ENCODE measurements at places on chromosomes 2 and 18.

GRCh38 chr2:74845217-74845751, 11.4 kb downstream of the HK2 start:
- DNase-seq: no peak

- DNase-seq: no peak
Measured at GRCh38 chr18:23629444-23629946, 33.2 kb downstream of the ANKRD29 start.

- no peak for DNase-seq
Measured at GRCh38 chr18:48894799-48895346, 55.9 kb downstream of the SMAD7 start.

- peak; percentile 33 for DNase-seq
Measured at GRCh38 chr2:174120346-174120745, 128.0 kb downstream of the OLA1 start.

DNA sequence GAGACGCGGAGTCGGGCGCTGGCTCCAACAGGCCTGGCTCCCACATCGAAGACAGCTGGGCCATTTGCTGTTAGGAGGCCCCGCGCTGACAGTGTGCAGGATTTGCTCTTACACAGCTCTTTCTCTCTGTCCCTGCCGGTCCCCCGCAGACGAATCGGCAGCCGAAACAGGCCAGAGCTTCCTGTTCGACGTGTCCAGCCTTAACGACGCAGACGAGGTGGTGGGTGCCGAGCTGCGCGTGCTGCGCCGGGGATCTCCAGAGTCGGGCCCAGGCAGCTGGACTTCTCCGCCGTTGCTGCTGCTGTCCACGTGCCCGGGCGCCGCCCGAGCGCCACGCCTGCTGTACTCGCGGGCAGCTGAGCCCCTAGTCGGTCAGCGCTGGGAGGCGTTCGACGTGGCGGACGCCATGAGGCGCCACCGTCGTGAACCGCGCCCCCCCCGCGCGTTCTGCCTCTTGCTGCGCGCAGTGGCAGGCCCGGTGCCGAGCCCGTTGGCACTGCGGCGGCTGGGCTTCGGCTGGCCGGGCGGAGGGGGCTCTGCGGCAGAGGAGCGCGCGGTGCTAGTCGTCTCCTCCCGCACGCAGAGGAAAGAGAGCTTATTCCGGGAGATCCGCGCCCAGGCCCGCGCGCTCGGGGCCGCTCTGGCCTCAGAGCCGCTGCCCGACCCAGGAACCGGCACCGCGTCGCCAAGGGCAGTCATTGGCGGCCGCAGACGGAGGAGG, 3.5 kb downstream of the GDF7 start:
- no peak for DNase-seq

DNA sequence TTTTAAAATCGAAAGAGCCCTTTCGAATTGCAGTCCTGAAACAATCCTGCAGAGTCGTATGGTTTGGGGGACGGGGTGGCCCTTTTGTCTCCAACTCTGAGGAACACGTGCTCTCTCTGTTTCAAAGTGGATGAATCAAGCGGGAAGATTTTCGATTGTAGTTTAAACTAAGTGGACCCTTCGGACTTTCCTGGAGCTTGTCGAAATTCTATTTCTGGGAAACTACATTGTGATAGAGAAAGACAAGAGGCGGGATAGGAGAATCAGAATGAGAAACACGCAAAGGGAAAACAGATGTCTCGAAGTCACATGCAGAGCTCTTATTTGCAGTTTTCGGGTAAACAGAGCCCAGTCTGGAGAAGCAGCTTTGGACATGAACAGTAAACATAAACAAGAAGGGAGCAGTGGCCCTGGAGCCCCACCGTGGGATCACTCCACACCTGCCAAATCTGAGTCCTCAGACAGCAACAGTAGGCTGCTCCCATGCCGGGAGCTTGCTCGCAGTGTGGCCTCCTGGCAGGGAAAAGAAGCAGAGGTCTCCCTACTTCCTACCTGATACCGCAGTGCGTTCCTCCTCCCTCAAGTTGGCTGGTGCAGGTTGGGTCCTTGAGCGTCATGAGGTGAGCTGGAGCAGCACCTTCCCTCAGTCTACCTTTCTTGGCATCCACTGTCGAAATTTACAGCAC, 202.4 kb downstream of the SLC4A3 start:
- DNase-seq: no peak

- no peak for DNase-seq
Measured at GRCh38 chr2:100136310-100136709, 6.1 kb downstream of the AFF3 start.

- DNase-seq: no peak
Measured at GRCh38 chr2:101330253-101330933, 21.9 kb upstream of the RNF149 start.

GRCh38 chr18:9348079-9348671, 13.6 kb downstream of the TWSG1 start:
- no peak for DNase-seq

GRCh38 chr18:62189208-62189607, 2.2 kb downstream of the RELCH start:
- DNase-seq: no peak

DNA sequence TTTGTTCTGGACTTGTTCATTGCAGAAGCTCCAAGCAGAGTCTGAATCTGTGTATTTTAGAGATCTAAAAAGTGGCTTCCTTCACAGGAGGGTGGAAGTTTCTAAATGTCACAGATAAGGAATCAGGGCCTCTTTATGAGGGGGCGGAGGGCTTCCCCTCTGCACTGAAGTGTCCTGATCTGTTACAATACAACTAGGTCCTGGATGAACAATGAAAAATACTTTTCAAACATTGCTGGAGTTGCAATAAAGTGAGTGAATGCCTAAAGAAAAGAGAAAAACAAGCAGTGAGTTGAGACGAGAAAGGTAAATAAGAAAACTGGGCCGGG, 179.3 kb upstream of the HDAC4 start:
- no peak for DNase-seq

- no peak for DNase-seq
Measured at GRCh38 chr18:47888156-47888555, 42.3 kb downstream of the SMAD2 start.

- no peak for DNase-seq
Measured at GRCh38 chr2:69384618-69385081, 2.4 kb downstream of the GFPT1 start.

DNA sequence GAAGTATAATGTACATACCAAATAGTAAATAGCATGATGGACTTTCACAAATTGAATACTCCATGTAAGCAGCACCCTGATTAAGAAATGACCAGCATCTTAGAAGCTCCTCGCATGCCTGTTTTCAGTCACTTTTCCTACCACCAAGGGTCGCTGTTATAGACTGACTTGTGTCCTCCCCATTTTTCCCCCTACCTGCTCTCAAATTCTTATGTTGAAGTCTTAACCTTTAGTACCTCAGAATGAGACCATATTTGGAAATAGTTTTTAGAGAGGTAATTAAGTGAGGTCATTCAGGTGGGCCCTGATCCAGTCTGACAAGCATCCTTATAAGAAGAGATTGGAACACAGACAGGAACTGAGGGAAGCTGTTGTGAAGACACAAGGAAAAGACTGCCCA, 125.9 kb downstream of the LYPD6 start:
- no peak for DNase-seq

DNA sequence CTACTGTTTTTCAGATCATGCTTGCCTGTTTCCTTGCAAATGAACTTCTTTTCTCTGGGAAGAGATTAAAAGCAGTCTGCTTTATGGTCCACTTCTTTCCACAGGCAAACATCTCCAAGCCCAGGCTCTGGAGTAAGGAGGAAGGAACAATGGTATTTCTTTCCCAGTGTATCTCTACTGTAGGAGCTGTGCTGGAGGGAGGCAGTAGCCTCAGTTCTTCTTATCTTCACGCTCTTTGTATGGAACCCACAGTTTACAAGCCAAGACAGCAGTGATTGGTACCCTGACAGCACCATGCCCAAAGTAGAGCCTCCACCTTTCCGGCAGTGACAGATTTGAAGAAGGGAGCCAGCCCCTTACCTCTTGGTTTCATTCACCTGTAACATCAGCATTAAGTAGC, 35.2 kb downstream of the SPOPL start:
- DNase-seq: no peak

- peak; percentile 8 for DNase-seq
Measured at GRCh38 chr2:235347691-235348090, 146.2 kb upstream of the AGAP1 start.

- DNase-seq: no peak
Measured at GRCh38 chr2:200255549-200255948, 50.9 kb upstream of the SPATS2L start.

GRCh38 chr2:8876628-8877027, 39.2 kb upstream of the KIDINS220 start:
- no peak for DNase-seq

- no peak for DNase-seq
Measured at GRCh38 chr2:129881786-129882396, 97.6 kb upstream of the RAB6C start.

GRCh38 chr2:235711527-235711926, 217.7 kb downstream of the AGAP1 start:
- DNase-seq: no peak

DNA sequence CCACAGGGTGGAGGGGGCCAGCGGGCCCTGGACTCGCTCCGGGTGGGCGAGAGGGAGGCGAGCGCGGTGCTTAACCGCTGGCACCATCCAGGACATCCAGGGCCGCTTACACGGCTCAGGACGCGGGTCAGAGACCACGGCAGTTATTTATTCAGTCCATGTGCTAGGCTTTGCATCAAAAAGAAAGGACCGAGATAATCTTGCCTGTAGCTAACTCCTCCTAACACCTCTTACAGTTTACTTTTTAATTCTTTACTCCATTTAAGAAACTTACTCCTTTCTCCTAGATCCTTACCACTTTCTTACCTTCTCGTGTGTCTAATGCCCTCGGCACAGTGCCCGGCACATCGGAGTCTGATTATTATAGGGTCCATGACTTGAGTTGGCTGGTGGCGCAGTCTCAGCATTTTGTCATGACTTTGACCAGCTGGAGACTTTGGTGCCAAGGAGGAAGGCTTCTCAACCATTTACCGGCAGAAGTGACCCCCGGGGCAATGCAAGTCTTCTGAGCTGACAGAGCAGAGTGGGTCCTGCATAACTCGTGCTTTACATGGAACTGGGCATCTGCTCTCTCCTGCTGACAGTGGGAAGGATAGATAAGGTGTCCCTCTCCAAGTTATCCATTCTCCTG, 503 bp downstream of the ANXA4 start:
- no peak for DNase-seq

GRCh38 chr2:33835911-33836310, 236.8 kb upstream of the FAM98A start:
- no peak for DNase-seq

DNA sequence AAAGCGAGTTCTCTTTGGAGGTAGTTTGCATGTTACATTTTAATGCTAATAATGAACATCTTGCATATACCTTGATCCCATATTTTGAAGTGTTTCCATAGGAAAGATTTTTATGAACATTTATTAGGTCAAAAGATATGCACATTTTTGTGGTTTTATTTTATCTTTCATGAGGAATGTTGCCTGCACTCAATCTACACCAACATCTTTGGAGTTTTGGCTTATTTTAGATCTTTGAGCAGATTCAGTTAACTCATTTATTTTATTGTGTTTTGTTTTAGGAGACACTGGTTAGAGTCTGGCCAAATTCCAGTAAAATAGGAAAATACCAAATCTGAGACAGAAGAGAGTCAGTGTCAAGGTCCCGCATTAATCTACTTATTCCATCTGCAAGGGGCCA, 540.9 kb downstream of the RNF144A start:
- DNase-seq: no peak

Data from HS-27A (cell line).